K562 (cell line): ENCODE measurements at places on chromosomes 3 and 15. TPM values are rescaled to one million over a fixed set of nuclear protein-coding genes. Genes with fewer than 3 reads are reported as not detected.

Gene RAP2B
- 27.9 and 30.0 TPM in 2 replicates for total RNA-seq

DNA sequence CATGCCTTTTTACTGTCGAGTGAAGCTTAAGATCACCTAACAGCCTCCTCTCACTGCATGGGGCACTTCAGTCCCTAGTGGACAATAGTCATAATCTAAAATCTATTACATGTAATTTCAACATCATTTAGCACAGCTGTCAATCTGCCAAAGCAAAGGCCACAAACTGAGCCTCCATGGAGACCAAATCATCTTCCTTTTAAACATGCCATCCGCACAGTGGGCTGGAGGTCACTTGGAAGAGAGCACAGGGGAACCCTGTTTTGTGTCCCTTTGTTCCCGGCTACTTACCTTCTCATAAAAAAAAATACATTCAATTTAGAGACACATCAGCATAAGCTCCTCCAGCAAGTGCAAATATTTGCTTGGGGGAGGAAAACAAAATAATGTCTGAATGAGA lies 167.3 kb downstream of the SQOR start:
- no peaks in the 10 kb centered on the region for H3K36me3 ChIP-seq
- no peaks in the 10 kb centered on the region for H3K27me3 ChIP-seq
- H3K27ac ChIP-seq = no peak overlapping the region
- no peaks in the 10 kb centered on the region for H3K4me1 ChIP-seq
- H3K4me3 ChIP-seq = no peak overlapping the region
- no peak for DNase-seq

Gene CACNA2D2
- 0.36 and 0.58 TPM in 2 replicates for total RNA-seq

DNA sequence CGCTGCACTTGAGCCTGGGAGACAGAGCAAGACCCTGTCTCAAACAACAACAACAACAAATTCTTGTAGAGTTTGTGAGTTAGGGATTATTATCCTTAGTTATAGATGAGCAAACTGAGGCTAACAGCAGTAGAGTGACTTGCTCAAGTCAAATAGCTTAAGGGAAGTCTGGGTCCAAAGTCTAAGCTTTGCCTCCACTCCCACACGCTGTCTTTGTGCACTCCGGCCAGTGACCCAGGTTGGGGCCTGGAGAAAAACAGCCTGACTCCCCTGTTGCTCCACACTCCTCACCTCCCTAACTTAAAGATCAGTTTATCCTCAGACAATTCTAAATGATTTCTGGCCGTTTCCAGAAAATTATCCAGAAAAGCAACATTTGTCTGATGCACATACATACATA lies 9.2 kb upstream of the SIN3A start:
- peaks cover 8% of the 10 kb centered on the region; the same call in 1 of the 3 replicates for H3K4me1 ChIP-seq
- DNase-seq = no peak

DNA sequence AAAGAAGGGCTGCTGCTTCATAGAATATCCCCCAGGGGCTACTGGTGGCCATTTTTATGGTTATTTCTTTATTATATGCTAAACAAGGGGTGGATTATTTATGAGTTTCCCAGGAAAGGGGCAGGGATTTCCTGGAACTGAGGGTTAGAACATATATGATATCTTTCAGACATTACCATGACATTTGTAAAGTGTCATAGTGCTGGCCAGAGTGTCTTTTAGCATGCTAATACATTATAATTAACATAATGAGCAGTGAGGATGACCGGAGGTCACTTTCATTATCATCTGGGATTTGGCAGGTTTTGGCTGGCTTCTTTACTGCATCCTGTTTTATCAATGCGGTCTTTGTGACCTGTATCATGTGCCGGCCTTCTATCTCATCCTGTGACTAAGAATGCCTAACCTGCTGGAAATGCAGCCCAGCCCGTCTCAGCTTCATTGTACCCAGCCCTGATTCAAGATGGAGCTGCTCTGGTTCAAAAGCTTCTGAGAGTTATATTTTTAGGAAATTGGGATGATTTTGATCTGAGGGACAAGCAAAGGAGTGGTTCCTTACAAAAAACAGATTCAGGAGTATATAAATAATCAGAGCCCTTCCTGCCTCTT lies 9.1 kb upstream of the ZBTB20 start:
- no peak for DNase-seq
- H3K36me3 ChIP-seq = no peaks in the 10 kb centered on the region
- no peaks in the 10 kb centered on the region for H3K27me3 ChIP-seq
- H3K4me3 ChIP-seq = no peak overlapping the region

Gene CFAP161
- 36.3 and 36.5 TPM in 2 replicates for total RNA-seq

Gene NUSAP1
- 143 and 152 TPM in 2 replicates for total RNA-seq

DNA sequence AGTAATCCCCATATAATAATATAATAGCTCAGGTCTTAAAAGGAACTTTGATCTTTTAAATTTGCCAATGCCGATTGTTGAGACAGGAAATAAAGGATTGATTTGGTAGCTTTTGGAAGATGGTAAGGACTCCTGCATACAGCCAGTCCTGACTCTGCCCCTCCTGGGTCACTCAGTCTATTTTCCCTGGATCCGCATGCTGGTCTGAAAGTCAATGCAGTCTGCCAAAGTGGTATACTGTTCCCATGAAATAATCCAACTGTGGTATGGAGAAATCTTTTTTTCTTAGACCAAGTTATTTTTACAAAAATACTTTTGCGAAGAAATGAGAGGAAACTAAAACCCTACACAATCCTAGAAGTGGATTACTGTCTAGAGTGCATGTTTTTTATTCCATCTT lies 191.1 kb downstream of the TIGIT start:
- no peaks in the 10 kb centered on the region for H3K27me3 ChIP-seq
- H3K4me3 ChIP-seq = no peak overlapping the region
- no peaks in the 10 kb centered on the region for H3K36me3 ChIP-seq
- DNase-seq = no peak
- no peaks in the 10 kb centered on the region for H3K4me1 ChIP-seq

GRCh38 chr3:128969993-128970739 lies 23.7 kb downstream of the CFAP92 start:
- DNase-seq = peak; percentile 46
- H3K4me1 ChIP-seq = no peaks in the 10 kb centered on the region; the same call in 1 of the 2 replicates
- H3K27ac ChIP-seq = no peak overlapping the region
- H3K36me3 ChIP-seq = no peaks in the 10 kb centered on the region

GRCh38 chr3:158718490-158719170 lies 13.6 kb downstream of the RARRES1 start:
- DNase-seq = no peak
- no peak overlapping the region for H3K4me3 ChIP-seq
- H3K36me3 ChIP-seq = peaks cover 24% of the 10 kb centered on the region
- no peak overlapping the region for H3K27ac ChIP-seq
- peaks cover 21% of the 10 kb centered on the region; the same call in 2 of the 3 replicates for H3K4me1 ChIP-seq
- H3K27me3 ChIP-seq = no peaks in the 10 kb centered on the region

Gene MYO9A
- 9.4 and 10.6 TPM in 2 replicates for total RNA-seq

GRCh38 chr3:72738752-72739530 lies 109.3 kb downstream of the SHQ1 start:
- H3K27ac ChIP-seq = peak overlapping the region; percentile 3; the same call in 1 of the 3 replicates
- peaks cover 23% of the 10 kb centered on the region for H3K4me1 ChIP-seq
- H3K27me3 ChIP-seq = no peaks in the 10 kb centered on the region
- DNase-seq = peak; percentile 85

GRCh38 chr15:89111961-89112340 lies 23.7 kb downstream of the ABHD2 start:
- H3K36me3 ChIP-seq = peaks cover 64% of the 10 kb centered on the region
- no peak for DNase-seq
- H3K27me3 ChIP-seq = no peaks in the 10 kb centered on the region
- H3K4me1 ChIP-seq = peaks cover 4% of the 10 kb centered on the region; the same call in 1 of the 2 replicates

Gene DUOXA2
- total RNA-seq = not detected in 2 replicates

- H3K27me3 ChIP-seq = no peaks in the 10 kb centered on the region
- no peak overlapping the region for H3K4me3 ChIP-seq
- peaks cover 14% of the 10 kb centered on the region; the same call in 2 of the 3 replicates for H3K36me3 ChIP-seq
- peaks cover 11% of the 10 kb centered on the region for H3K4me1 ChIP-seq
Observed at GRCh38 chr3:155791190-155791589, 14.9 kb downstream of the C3orf33 start.

GRCh38 chr3:129417326-129417725 lies 11.1 kb downstream of the EFCAB12 start:
- no peak overlapping the region for H3K4me3 ChIP-seq
- H3K36me3 ChIP-seq = no peaks in the 10 kb centered on the region
- H3K27me3 ChIP-seq = no peaks in the 10 kb centered on the region
- no peak for DNase-seq
- no peak overlapping the region for H3K27ac ChIP-seq

- H3K4me1 ChIP-seq = no peaks in the 10 kb centered on the region
- H3K27ac ChIP-seq = no peak overlapping the region
- DNase-seq = no peak
- H3K36me3 ChIP-seq = no peaks in the 10 kb centered on the region
Observed at GRCh38 chr15:70714565-70714964, 48.8 kb downstream of the UACA start.

GRCh38 chr3:187209491-187209890 lies 12.2 kb downstream of the RTP1 start:
- no peaks in the 10 kb centered on the region for H3K4me1 ChIP-seq
- peaks cover 26% of the 10 kb centered on the region for H3K27me3 ChIP-seq
- H3K36me3 ChIP-seq = no peaks in the 10 kb centered on the region
- no peak overlapping the region for H3K4me3 ChIP-seq

- peaks cover 15% of the 10 kb centered on the region for H3K4me1 ChIP-seq
- H3K27ac ChIP-seq = no peak within 1 kb of the TSS
- H3K36me3 ChIP-seq = no peaks in the 10 kb centered on the region
- peaks cover 29% of the 10 kb centered on the region for H3K27me3 ChIP-seq
- DNase-seq = peak; percentile 98
- H3K4me3 ChIP-seq = peak within 1 kb of the TSS; percentile 26
Observed at GRCh38 chr3:39809181-39809994, at the start of gene MYRIP. MYRIP (plus strand) TSS chr3:39809609; CDS start chr3:39900817, 91,208 bp downstream.

Gene TM6SF1
- 2.7 and 4.1 TPM in 2 replicates for total RNA-seq

- no peak overlapping the region for H3K4me3 ChIP-seq
- no peaks in the 10 kb centered on the region for H3K27me3 ChIP-seq
- DNase-seq = no peak
Observed at GRCh38 chr3:194268654-194269512, 82.2 kb downstream of the CPN2 start.

- peaks cover 20% of the 10 kb centered on the region for H3K4me1 ChIP-seq
- no peak overlapping the region for H3K27ac ChIP-seq
- no peak for DNase-seq
- no peak overlapping the region for H3K4me3 ChIP-seq
- H3K27me3 ChIP-seq = peaks cover 91% of the 10 kb centered on the region
- no peaks in the 10 kb centered on the region for H3K36me3 ChIP-seq
Observed at GRCh38 chr3:13515786-13516759, 32.9 kb upstream of the FBLN2 start.

GRCh38 chr15:59946084-59946483 lies 58.0 kb upstream of the FOXB1 start:
- H3K4me3 ChIP-seq = no peak overlapping the region
- no peak overlapping the region for H3K27ac ChIP-seq
- no peak for DNase-seq
- H3K36me3 ChIP-seq = no peaks in the 10 kb centered on the region
- H3K4me1 ChIP-seq = no peaks in the 10 kb centered on the region

Gene PP2D1
- not detected in 2 replicates for total RNA-seq

- no peak overlapping the region for H3K27ac ChIP-seq
- H3K4me1 ChIP-seq = no peaks in the 10 kb centered on the region
- no peaks in the 10 kb centered on the region for H3K36me3 ChIP-seq
- H3K4me3 ChIP-seq = no peak overlapping the region
- peaks cover 23% of the 10 kb centered on the region for H3K27me3 ChIP-seq
- no peak for DNase-seq
Observed at GRCh38 chr15:99721104-99721778, 12.0 kb downstream of the LYSMD4 start.

- no peak overlapping the region for H3K4me3 ChIP-seq
- no peaks in the 10 kb centered on the region for H3K27me3 ChIP-seq
- H3K27ac ChIP-seq = no peak overlapping the region
- H3K36me3 ChIP-seq = peaks cover 87% of the 10 kb centered on the region
- DNase-seq = peak; percentile 32
Observed at GRCh38 chr3:3133500-3133899, 6.8 kb downstream of the TRNT1 start.

DNA sequence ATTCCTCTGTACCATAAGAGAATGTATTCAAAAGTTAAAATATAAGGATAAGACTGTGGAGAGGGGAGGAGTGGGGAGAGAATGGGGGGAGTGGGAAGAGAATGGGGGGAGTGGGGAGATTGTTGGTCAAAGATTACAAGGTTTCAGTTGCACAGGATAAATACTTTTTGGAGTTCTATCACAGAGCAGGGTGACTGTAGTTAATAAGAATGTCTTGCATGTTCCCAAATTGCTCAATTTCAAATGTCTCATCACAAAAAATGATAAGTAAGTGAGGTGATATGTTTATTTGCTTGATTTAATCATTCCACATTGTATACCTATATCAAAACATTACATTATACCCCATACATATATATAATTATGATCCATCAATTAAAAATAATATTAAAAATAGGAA lies 23.0 kb upstream of the MEF2A start:
- DNase-seq = no peak
- H3K27ac ChIP-seq = no peak overlapping the region
- no peaks in the 10 kb centered on the region for H3K4me1 ChIP-seq
- H3K4me3 ChIP-seq = no peak overlapping the region
- no peaks in the 10 kb centered on the region for H3K36me3 ChIP-seq
- no peaks in the 10 kb centered on the region for H3K27me3 ChIP-seq

- H3K36me3 ChIP-seq = no peaks in the 10 kb centered on the region
- DNase-seq = no peak
- H3K4me1 ChIP-seq = no peaks in the 10 kb centered on the region
- no peak overlapping the region for H3K4me3 ChIP-seq
- H3K27ac ChIP-seq = no peak overlapping the region
Observed at GRCh38 chr3:134350861-134351311, 23.4 kb downstream of the AMOTL2 start.

- no peaks in the 10 kb centered on the region for H3K36me3 ChIP-seq
- DNase-seq = no peak
- no peak overlapping the region for H3K4me3 ChIP-seq
- H3K4me1 ChIP-seq = no peaks in the 10 kb centered on the region
Observed at GRCh38 chr3:110174908-110175307, 837.6 kb upstream of the DPPA4 start.

Gene KPNA1
- total RNA-seq = 51.4 and 53.8 TPM in 2 replicates

Gene RBP2
- total RNA-seq = not detected in 2 replicates

Gene VEPH1
- 4.6 and 5.1 TPM in 2 replicates for total RNA-seq

DNA sequence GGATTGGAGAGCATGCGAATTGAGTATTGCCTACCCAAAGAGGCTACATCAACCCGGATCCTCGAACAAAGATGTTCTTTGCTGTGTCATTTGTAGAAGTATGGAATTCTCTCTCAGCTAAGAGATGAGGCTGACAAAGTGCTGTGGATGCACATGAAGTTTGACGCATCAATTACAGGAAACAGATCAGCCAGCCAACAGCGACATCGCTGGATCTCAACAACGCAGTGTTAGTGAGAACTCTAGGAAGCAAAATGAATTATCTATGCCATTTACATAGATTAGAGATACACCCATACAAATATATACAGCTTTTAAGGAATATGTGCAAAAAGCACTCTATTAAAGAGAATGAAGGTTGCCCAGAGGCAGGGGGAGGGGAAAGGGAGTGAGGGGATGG lies 160.6 kb upstream of the RGMA start:
- no peak for DNase-seq
- no peaks in the 10 kb centered on the region for H3K36me3 ChIP-seq
- H3K27me3 ChIP-seq = peaks cover 35% of the 10 kb centered on the region
- no peaks in the 10 kb centered on the region for H3K4me1 ChIP-seq
- no peak overlapping the region for H3K4me3 ChIP-seq
- H3K27ac ChIP-seq = no peak overlapping the region

- no peak for DNase-seq
- no peaks in the 10 kb centered on the region for H3K4me1 ChIP-seq
- H3K27ac ChIP-seq = no peak overlapping the region
- no peaks in the 10 kb centered on the region for H3K36me3 ChIP-seq
Observed at GRCh38 chr15:96767703-96768434, 437.4 kb downstream of the NR2F2 start.

Gene FAM81A
- total RNA-seq = not detected in 2 replicates

GRCh38 chr15:72785432-72785831 lies 1.9 kb upstream of the ADPGK start:
- H3K27me3 ChIP-seq = no peaks in the 10 kb centered on the region
- DNase-seq = no peak
- H3K4me1 ChIP-seq = peaks cover 11% of the 10 kb centered on the region; the same call in 2 of the 3 replicates
- peaks cover 17% of the 10 kb centered on the region; the same call in 2 of the 3 replicates for H3K36me3 ChIP-seq
- H3K27ac ChIP-seq = no peak overlapping the region
- no peak overlapping the region for H3K4me3 ChIP-seq

Gene CPN2
- total RNA-seq = not detected in 2 replicates
